CD8-positive, alpha-beta memory T cell (primary cell): ENCODE measurements at places on chromosomes 2 and 18. TPM values are rescaled to one million over a fixed set of nuclear protein-coding genes. Genes with fewer than 3 reads are reported as not detected.

GRCh38 chr2:6845903-6846302, 19.8 kb downstream of the CMPK2 start:
- H3K27me3 ChIP-seq, result no peaks in the 10 kb centered on the region
- DNase-seq, result no peak
- no peak overlapping the region for H3K4me3 ChIP-seq
- no peaks in the 10 kb centered on the region for H3K4me1 ChIP-seq
- H3K27ac ChIP-seq, result no peak overlapping the region

Gene MPPE1
- total RNA-seq, result 32.3 TPM

GRCh38 chr2:42060718-42061619, 13.1 kb downstream of the PKDCC start:
- H3K27ac ChIP-seq, result no peak overlapping the region
- DNase-seq, result no peak
- H3K27me3 ChIP-seq, result no peaks in the 10 kb centered on the region
- H3K36me3 ChIP-seq, result no peaks in the 10 kb centered on the region

DNA sequence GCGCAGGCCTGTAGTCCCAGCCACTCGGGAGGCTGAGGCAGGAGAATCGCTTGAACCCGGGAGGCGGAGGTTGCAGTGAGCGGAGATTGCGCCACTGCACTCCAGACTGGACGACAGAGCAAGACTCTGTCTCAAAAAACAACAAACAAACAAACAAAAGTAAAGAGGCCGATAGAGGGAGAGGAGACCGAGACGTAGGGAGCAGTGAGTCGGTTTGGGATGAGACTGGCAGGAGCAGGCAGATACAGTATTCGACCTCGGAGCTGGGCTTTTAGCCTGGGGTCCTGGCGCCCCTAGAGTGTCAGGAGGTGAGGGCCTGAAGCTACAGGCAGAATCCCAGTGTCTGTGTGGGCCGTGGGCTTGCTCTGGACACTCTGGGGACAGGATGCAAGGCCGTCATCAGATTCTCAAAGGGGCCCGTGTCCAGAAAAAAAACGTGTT, 51.2 kb downstream of the SLC4A1AP start:
- no peak overlapping the region for H3K4me3 ChIP-seq
- DNase-seq, result no peak
- peaks cover 2% of the 10 kb centered on the region for H3K27me3 ChIP-seq
- peaks cover 19% of the 10 kb centered on the region for H3K4me1 ChIP-seq
- no peaks in the 10 kb centered on the region for H3K36me3 ChIP-seq

DNA sequence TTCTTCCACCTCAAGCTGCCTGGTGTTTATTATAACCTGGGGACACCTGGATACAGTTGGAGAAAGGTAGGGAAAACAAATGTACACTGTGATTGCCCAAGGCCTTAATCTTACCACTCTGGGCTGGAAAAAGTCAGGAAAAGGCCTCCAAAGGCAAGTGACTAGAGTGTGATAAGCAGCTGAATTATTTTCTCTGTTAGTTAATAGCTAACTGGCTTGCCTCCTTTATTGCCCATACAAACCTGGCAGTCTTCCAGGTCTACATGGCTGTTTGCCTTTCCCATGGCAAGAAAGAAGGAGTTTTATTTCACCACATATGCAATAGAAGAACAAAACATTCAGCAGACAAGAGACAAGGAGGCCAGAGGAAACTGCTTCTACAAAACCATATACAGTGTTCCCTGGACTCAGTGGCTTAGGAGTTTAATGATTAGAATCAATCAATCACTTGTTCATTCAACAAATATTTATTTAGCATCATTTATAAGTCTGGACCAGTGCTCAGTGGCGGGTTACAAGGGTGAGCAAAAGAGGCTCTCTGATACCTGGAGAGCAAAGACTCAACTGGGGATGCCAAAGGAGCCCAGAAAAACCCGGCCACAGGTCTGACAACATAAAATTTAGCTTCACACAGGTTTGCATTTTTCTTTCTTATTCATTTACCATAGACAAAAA, 27.5 kb upstream of the SUCLG1 start:
- DNase-seq, result no peak
- peaks cover 9% of the 10 kb centered on the region for H3K4me1 ChIP-seq
- H3K36me3 ChIP-seq, result no peaks in the 10 kb centered on the region
- no peak overlapping the region for H3K27ac ChIP-seq

DNA sequence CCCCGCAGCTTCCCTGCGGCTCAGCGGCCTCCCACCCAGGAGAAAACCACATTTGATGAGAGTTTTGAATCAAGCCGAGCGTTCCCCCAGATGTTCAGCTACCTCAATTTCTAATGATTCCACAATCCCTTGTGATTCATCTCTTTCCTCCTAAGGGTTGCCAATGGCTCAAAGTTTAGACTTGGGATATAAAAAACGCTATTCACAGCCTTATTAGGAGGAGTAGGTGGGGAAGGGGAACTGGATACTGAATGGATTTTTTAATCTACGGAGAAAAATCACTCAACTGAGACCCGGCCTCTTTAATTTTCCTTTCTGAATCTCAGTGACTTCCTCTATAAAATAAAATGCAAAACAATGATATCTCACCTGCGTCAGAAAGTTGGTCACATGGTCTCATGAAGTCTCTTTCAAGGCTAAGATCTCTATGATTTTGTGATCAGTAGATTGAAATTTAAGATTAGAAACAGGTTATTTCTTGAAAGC, 192.6 kb upstream of the TCF4 start:
- H3K4me3 ChIP-seq, result no peak overlapping the region
- no peak for DNase-seq
- H3K36me3 ChIP-seq, result no peaks in the 10 kb centered on the region
- H3K4me1 ChIP-seq, result no peaks in the 10 kb centered on the region
- H3K27ac ChIP-seq, result no peak overlapping the region

GRCh38 chr2:45930396-45930792, 278.9 kb downstream of the PRKCE start:
- DNase-seq, result no peak
- H3K36me3 ChIP-seq, result no peaks in the 10 kb centered on the region
- no peak overlapping the region for H3K27ac ChIP-seq
- H3K4me1 ChIP-seq, result no peaks in the 10 kb centered on the region
- no peaks in the 10 kb centered on the region for H3K27me3 ChIP-seq

Gene AMER3
- total RNA-seq, result not detected

Gene PROKR1
- total RNA-seq, result not detected
